ENCODE measurements at places on chromosomes 1 and 21.

GRCh38 chr1:211258310-211258755, 833 bp upstream of the RCOR3 start:
- DNase-seq: peak; percentile 90
- peaks cover under 1% of the 10 kb centered on the region for H3K36me3 ChIP-seq
- peak overlapping the region; percentile 97 for H3K27ac ChIP-seq

GRCh38 chr1:220915117-220915440, 35.8 kb downstream of the HLX start:
- H3K27ac ChIP-seq: no peak overlapping the region
- H3K4me3 ChIP-seq: no peak overlapping the region
- H3K27me3 ChIP-seq: no peaks in the 10 kb centered on the region
- no peaks in the 10 kb centered on the region for H3K4me1 ChIP-seq

DNA sequence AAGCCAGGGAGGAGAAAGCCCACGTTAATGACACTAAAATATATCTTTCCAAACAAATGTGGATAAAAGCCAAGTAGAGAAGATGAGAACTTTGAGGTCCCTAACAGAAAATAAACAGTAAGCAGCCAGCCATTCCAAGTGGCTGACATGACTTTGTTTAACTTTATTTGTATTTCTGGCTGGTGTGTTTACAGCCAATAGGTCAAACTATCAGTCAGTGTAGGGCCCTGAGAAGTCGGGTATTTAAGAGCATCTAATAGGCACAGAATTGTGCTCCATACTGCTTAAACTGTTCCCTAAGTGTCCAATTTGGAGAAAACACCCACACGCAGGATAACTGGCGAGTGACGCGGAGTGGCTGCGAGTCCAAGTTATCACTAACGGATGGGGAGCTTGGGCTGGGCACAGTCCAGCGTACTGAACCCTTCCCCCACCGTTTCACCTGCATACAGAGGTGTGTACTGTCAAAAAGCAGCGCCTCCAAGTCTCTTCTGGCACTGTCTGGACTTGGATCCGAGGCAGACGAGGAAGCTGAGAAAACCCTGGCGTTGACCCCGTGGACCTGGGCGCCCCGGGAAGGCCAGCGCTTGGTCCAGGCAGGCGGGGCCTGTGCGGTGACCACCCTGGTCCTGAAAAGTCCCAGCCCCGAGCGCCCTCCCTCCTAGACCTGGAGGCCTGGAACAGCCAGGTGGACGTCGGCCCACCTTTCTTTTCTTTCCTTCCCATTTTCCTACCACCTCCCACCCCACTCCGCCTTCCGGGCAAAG, 662 bp upstream of the LGALS8 start:
- peak overlapping the region; percentile 68 for H3K4me3 ChIP-seq
- no peaks in the 10 kb centered on the region for H3K4me1 ChIP-seq
- no peak for DNase-seq
- no peaks in the 10 kb centered on the region for H3K27me3 ChIP-seq

GRCh38 chr21:17523007-17523451, 10.2 kb downstream of the CXADR start:
- H3K27ac ChIP-seq: no peak overlapping the region
- no peak overlapping the region for H3K4me3 ChIP-seq
- DNase-seq: no peak
- no peaks in the 10 kb centered on the region for H3K27me3 ChIP-seq
- no peaks in the 10 kb centered on the region for H3K36me3 ChIP-seq
- no peaks in the 10 kb centered on the region for H3K4me1 ChIP-seq

DNA sequence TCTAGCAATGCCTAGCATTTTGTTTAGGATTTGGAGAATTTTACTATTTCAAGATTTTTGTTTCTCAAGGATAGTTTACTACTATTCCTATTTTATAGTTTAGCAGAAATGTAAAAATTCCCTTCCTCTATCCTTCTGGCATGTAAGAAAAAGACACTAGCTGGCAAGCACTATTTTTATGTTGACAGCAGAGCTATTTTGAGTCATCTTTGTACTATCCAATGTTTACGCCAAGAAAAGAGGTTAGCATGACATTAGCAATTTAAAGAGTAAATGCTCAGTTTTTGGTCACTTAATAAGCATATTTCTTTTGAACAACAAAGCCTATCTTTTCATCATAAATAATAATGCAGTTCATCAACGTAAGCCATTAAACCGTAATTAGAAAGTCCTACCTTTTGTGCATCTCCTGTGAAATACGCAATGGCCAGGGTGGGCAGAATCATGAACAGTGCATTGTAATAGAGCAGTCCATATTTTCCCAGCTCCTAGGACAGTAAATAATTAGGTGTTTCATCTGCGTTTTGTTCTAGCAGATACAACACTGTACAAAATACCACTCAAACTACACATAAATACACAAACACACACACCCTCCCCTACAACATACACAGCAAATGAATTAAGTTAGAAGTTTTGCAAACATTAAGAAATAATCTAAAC, 12.0 kb downstream of the SLC35D1 start:
- no peak for DNase-seq
- H3K27me3 ChIP-seq: no peaks in the 10 kb centered on the region
- peaks cover 86% of the 10 kb centered on the region for H3K36me3 ChIP-seq
- no peak overlapping the region for H3K27ac ChIP-seq

DNA sequence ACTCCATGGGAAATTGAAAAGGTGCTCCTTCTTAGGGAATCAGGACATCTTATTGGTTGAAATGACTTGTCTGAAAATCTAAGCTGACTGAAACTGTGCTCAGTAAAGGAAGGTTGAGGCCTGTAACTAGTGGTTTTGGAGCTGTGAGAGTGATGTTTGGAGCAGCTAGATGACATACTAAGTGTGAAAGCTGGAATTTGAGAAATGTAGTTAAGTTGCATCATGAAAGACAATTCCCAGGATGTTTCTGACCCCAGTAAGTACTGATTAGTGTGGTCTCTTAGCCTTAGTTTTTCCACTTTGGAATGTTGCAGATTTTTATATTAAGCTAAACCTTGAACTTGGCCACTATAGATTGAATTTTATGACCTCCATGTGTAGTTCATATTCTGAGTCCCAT, 154.9 kb downstream of the PAPPA2 start:
- H3K4me3 ChIP-seq: no peak overlapping the region
- H3K27me3 ChIP-seq: no peaks in the 10 kb centered on the region
- no peak for DNase-seq
- H3K4me1 ChIP-seq: no peaks in the 10 kb centered on the region

DNA sequence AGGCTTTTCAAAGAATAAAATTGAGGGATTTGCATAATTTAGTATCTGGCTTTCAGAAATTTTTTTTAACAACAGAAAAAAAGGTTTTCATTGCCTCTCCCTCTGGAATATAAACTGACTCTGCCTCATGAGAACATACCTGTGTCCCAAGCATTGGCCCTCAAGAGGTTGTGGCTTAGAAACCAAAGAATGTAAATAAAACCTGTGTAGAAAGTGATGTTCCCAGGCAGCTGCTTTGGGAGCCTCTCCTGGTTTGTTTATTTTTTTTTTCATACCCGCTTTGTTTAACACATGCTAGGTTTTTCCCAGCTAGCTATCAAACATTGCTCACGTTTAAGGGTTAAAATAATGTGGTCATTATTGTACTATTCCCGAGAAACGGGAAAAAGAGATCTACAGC, 40.5 kb upstream of the IFNAR2 start:
- no peaks in the 10 kb centered on the region for H3K4me1 ChIP-seq
- no peaks in the 10 kb centered on the region for H3K36me3 ChIP-seq
- no peaks in the 10 kb centered on the region for H3K27me3 ChIP-seq
- no peak overlapping the region for H3K4me3 ChIP-seq
- no peak for DNase-seq

- H3K4me3 ChIP-seq: no peak overlapping the region
- no peaks in the 10 kb centered on the region for H3K4me1 ChIP-seq
- no peaks in the 10 kb centered on the region for H3K27me3 ChIP-seq
- peak overlapping the region; percentile 56 for H3K27ac ChIP-seq
- H3K36me3 ChIP-seq: no peaks in the 10 kb centered on the region
These were observed 865 bp upstream of the PTPN22 start for GRCh38 chr1:113872219-113872935.

DNA sequence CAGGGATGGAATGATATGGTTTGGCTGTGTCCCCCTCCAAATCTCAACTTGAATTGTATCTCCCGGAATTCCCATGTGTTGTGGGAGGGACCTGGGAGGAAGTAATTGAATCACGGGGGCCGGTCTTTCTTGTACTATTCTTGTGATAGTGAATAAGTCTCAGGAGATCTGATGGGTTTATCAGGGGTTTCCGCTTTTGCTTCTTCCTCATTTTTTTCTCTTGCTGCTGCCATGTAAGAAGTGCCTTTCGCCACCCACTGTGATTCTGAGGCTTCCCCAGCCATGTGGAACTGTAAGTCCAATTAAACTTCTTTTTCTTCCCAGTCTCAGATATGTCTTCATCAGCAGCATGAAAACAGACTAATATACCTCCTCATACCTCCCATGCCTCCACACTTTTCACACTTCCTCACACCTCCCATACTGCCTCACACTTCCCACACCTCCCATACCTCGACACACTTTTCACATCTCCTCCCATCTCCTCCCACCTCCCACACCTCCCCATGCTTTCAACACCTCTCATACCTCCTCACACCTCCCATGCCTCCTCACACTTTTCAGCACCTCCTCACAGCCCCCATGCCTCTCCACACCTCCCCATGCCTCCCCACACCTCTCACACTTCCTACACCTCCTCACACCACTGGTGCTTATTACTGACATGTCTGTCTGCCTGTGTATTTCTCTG, 21.3 kb downstream of the GPR137B start:
- H3K4me3 ChIP-seq: no peak overlapping the region
- no peaks in the 10 kb centered on the region for H3K27me3 ChIP-seq
- H3K4me1 ChIP-seq: no peaks in the 10 kb centered on the region
- H3K27ac ChIP-seq: no peak overlapping the region
- no peak for DNase-seq

GRCh38 chr1:8416881-8417280, 99.0 kb downstream of the SLC45A1 start:
- H3K36me3 ChIP-seq: peaks cover 31% of the 10 kb centered on the region
- H3K27me3 ChIP-seq: no peaks in the 10 kb centered on the region
- DNase-seq: no peak
- no peak overlapping the region for H3K4me3 ChIP-seq
- H3K4me1 ChIP-seq: peaks cover 70% of the 10 kb centered on the region

DNA sequence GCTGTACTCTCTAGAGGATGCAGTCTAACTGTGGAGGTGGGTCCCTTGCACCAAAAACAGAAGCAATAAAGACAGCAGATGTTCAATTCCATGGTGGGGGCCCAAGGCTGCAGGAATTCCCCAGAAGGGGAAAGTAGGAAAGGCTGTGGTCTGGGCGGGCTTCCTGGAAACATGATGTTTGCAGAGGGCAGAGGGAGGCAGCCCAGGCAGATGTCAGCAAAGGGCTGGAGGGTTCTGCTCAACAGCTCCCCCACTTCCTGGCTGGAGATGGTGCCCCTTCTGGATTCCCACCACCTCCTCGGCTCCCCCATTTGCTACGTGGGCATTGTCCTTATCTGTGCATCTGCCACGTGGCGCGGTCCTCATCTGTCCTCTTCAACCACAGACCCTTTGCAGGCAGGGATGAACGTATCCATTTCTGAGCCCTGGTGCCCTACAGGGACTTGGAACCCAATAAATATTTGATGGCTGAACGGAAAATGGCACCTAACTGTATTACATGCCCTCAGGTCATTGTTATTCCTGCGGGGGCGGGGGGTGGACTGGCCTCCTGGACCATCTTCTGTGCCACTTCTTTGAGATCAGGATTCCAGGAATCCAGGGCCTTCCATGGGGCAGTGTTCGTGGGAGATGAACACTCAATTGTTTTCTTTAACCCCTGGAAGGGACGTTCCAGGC, 8.4 kb upstream of the GUCA2B start:
- DNase-seq: no peak
- H3K27ac ChIP-seq: no peak overlapping the region
- H3K4me3 ChIP-seq: no peak overlapping the region
- no peaks in the 10 kb centered on the region for H3K36me3 ChIP-seq
- H3K4me1 ChIP-seq: no peaks in the 10 kb centered on the region
- H3K27me3 ChIP-seq: peaks cover 9% of the 10 kb centered on the region

- no peak overlapping the region for H3K4me3 ChIP-seq
- H3K36me3 ChIP-seq: no peaks in the 10 kb centered on the region
- no peaks in the 10 kb centered on the region for H3K27me3 ChIP-seq
- H3K27ac ChIP-seq: peak overlapping the region; percentile 33
- no peak for DNase-seq
These were observed 130.3 kb downstream of the ROR1 start for GRCh38 chr1:63903947-63904610.

- H3K4me3 ChIP-seq: no peak overlapping the region
- H3K36me3 ChIP-seq: no peaks in the 10 kb centered on the region
- H3K27ac ChIP-seq: no peak overlapping the region
These were observed 23.7 kb downstream of the PADI3 start for GRCh38 chr1:17272646-17273045.

DNA sequence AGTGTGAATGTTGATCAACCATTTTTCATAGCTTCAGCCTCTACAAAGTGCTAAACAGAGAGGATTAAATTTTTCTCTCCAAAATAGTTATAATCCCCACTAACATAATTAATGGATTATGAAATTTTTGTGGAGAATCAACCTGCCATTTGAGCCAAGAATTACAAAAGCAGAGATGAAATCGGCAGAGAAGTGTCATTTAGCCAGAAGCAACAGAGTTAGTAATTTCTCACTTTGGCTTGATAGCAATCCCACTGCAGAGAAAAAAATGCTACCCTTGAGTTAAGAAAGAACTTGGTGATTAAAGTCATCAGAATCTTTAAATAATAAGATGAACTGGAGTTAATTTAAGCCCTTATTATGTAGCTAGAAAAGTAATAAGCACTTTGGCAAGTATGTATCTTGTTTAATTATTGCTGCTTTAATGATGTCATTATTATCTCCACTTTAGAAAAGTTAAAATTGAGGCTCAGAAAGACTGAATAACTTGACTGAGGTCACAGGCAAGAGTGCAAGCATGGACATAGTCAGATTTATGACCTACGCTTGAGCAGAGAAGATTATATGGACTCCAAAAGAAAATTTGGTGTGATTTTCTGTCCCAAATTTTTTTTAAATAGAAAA, 37.3 kb downstream of the RGS4 start:
- no peak overlapping the region for H3K4me3 ChIP-seq
- DNase-seq: no peak
- no peaks in the 10 kb centered on the region for H3K36me3 ChIP-seq
- peak overlapping the region; percentile 57 for H3K27ac ChIP-seq
- H3K27me3 ChIP-seq: no peaks in the 10 kb centered on the region
- peaks cover 24% of the 10 kb centered on the region for H3K4me1 ChIP-seq

DNA sequence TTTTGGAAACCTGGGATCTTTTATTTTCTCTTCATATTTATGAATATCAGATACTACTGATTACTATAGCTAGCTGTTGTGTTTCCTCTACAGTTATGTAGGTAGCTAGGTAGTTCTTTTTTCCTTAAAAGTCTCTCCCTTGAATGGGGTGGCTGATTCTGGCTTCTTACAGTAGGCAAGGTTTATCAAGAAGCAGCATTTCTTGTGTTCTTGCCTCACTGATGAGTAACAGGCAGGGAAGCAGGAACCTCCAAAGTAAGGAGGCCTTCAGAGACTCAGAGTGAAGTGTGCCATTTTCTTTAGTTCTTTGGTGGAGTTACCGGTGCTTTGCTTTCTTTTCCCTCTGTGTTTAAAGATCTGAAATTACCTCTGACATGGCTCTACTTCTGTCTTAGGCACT, 56.0 kb downstream of the ZMYM4 start:
- no peaks in the 10 kb centered on the region for H3K27me3 ChIP-seq
- no peak for DNase-seq
- peak overlapping the region; percentile 38 for H3K27ac ChIP-seq
- peaks cover 19% of the 10 kb centered on the region for H3K4me1 ChIP-seq

GRCh38 chr1:9241891-9242290, 7.3 kb downstream of the H6PD start:
- DNase-seq: no peak
- peaks cover 48% of the 10 kb centered on the region for H3K4me1 ChIP-seq
- peak overlapping the region; percentile 74 for H3K27ac ChIP-seq
- no peaks in the 10 kb centered on the region for H3K27me3 ChIP-seq

GRCh38 chr1:115545791-115546733, 95.7 kb upstream of the VANGL1 start:
- H3K4me1 ChIP-seq: peaks cover 5% of the 10 kb centered on the region
- H3K27me3 ChIP-seq: no peaks in the 10 kb centered on the region
- H3K36me3 ChIP-seq: no peaks in the 10 kb centered on the region
- no peak overlapping the region for H3K4me3 ChIP-seq
- DNase-seq: no peak
